CD4-positive, alpha-beta T cell treated with Interleukin-15 for 4 hours (primary cell): ENCODE measurements at places on chromosomes 3 and 15.

DNA sequence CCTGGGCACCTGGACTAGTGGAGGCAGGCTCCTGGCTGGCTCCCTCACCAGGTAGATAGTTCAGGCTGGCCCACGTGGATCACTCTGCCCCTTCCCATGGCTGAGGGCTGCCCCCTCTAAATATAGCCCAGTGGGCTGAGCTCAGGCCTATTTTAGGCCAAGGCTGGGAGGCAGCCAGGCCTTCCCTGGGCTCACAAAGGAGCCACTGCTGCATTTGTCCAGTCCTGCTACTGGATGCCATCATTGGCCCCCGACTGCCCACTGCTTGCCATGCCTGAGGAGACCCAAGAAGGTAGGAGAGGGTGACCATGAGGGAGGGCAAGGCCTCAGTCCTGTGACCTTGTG is at the start of gene LSMEM2:
LSMEM2 (plus strand) TSS at position 208 of the 345 bp plus-strand sequence; CDS start at position 235, 27 bp downstream.
- no peak for DNase-seq

- no peak for DNase-seq
These were observed 156.2 kb downstream of the FGF12 start for GRCh38 chr3:192570821-192571791.

GRCh38 chr3:176032043-176032442 is 1165.2 kb downstream of the TBL1XR1 start:
- DNase-seq = no peak

DNA sequence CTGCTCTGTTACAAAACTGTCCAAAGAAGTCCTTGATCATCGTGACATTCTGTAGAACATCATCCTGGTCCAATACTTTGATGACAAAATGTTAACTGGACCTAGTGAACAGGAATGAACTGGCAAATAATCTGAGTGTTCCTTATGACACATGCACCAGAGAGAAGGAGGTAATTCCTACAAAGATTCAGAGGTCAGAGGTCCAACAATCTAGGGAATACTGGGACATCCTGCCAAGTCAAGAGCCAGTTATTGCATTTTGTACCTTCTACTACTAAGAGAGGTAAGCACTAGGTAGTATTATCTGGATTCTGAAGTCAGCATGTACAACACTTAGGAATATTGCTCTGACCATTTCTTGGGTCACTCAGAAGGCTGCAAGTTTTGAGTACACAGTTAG is 20.8 kb downstream of the LZTFL1 start:
- no peak for DNase-seq

DNA sequence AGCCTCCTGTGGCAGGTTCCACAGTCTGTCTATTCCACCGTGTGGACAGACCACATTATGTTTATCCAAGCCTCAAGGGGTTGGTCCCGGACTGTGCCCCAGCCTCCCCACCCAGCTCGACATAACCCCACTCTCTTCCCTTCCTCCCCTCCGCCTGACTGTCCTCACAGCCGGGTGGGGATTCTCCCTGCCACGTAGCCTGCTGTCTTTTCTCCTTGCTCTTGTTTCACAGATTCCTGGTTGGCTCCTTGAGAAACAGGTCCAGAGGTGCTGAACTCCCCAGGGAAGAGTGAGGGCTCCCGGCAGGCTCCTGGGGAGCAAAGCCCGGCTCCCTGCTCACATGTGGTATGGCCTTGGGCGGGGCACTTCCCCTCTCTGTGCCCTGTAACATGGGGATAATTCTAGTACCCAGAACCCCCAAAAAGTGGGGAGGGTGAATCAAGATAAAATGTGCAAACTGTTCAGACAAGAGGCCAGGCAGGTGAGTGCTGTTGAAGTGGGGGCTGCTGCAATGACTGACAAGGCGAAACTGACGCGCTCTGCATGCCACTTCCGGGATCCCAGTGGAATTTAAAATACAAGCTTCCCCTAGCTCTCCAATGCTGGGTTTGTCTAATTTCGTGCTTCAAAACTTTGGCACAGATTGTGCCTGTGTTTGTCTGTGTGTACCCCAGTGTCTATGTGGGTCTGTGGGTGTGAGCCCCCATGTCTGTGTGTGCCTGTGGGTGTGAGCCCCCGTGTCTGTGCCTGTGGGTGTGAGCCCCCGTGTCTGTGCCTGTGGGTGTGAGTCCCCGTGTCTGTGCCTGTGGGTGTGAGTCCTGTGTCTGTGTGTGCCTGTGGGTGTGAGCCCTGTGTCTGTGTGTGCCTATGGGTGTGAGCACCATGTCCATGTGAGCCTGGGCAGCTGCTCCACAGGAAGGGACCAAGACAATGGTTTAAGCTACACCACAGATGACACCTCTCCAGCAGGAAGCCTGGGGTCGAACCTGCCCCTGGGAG is 160.6 kb upstream of the IQSEC1 start:
- DNase-seq = peak; percentile 13

DNA sequence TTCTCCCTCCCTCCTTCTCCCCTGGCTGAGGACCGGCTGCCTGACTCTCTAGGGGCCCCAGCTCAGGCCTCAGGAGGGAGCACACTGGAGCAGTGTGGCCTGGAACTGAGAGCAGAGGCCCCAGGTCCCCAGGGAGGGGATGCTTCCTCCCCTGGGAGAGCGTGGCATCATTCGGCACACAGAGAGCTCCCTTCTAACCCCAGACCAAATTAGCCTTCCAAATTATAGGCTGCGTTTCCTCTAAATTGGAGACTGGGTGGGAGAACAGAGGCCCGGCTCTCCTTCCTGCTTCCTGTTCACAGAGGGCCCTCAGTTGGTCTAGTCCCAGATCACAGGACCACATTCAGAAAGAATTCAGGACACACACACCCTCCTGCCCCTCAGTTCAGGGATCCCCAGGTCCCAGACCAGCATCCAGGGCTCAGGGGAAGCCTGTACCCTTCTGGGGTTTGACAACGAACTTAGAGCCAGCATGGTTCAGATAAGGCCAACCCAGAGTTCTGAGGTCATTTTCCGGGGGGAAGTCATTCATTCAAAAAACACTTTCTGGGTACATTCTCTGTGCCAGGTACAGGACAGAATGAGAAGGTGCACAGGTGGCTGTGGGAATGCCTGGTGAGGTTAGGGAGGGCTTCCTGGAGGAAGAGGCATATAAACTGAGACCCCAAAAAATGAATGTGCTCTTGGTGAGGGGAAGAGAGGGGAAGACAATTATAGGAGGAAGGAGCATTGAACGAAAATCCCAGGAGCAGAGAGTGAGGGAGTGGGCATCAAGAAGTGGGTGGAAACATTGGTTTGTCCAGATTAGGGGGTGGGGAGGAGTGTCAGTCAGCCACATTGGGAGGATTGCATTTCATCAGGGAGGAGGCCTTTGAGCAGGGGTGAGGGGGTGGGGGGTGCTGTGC is 28.4 kb upstream of the RPL29 start:
- DNase-seq = no peak

- peak; percentile 12 for DNase-seq
These were observed 3.7 kb downstream of the PBRM1 start for GRCh38 chr3:52682016-52682415.

- no peak for DNase-seq
These were observed 87.6 kb upstream of the SOX2 start for GRCh38 chr3:181623924-181624694.

GRCh38 chr3:12458901-12459300 is 25.4 kb upstream of the TSEN2 start:
- no peak for DNase-seq

- DNase-seq = peak; percentile 45
These were observed 198.6 kb upstream of the SLC2A2 start for GRCh38 chr3:171225165-171225564.

- no peak for DNase-seq
These were observed 132.3 kb upstream of the ANKRD28 start for GRCh38 chr3:15929944-15930571.

DNA sequence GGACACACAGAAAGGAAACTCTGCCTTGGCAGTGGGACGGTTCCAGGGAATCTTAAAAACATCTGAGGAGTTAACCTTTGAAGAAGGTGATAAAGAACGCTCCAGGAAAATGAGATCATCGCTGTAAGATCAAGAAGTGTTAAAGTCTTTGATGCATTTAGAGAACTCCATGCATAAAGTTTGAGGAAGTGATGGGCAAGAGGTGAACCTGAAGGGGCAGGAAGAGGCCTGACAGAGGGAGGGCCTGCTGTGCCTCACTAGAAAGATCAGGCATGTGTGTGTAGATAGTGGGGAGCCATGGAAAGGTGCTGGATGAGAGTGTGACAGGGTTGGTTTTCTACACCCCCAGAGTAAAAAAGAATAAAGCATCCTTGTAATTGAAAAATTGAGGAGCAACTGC is 889.2 kb downstream of the MCTP2 start:
- DNase-seq = no peak

- DNase-seq = no peak
These were observed 487.5 kb upstream of the KCNMB2 start for GRCh38 chr3:178048768-178049167.

- peak; percentile 9 for DNase-seq
These were observed 113.4 kb upstream of the LRRFIP2 start for GRCh38 chr3:37287776-37288175.

GRCh38 chr3:29171043-29171990 is 109.6 kb upstream of the RBMS3 start:
- DNase-seq = no peak

DNA sequence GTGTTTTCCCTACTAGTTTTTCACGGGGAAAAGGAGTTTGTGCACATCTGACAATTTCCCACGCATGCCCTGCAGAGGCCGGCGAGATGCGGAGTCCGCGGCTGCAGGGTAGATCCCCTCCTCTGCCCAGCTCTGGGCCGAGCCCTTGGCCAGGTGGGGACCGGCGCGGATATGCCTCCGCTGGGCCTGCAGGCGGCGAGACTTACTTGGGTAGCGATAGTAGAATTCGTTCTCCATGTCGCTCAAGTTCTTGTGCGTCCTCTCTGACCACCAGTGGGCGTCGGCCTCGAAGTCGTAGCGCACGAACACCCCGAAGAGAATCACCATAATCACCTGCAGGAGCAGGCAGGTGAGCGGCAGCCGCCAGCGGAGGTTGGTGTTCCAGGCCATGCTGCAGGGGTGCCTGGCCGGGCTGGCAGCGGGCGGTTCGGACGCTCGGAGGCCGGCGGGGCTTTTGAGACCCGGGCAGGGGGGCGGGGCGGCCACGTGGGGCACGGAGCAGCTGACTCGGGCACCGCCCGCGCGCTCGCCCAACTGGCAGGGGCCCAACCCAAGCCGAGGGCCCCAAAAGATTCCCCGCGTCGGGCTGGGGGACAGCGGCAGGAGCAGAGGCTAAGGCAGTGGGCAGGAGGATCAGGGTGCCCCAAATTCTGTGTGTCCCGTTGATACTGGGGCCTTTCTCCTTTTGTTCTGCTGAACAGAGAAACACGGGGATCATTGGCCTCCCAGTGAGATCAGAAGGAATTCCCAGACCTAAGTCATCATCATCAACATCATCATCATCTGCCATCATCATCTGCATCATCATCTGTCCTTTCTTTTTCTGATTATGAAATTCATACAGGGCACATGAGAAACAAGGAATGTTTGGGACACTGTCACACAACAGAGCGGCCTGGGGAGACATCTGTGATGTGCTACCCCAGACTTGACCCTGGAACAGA is at the start of gene RHCG:
RHCG (minus strand) TSS at position 429 of the 944 bp plus-strand sequence; CDS start at position 390, 39 bp downstream.
- DNase-seq = no peak

- DNase-seq = no peak
These were observed 11.6 kb upstream of the SSUH2 start for GRCh38 chr3:8656240-8656639.

GRCh38 chr15:92870010-92870591 is 30.0 kb upstream of the CHD2 start:
- no peak for DNase-seq

DNA sequence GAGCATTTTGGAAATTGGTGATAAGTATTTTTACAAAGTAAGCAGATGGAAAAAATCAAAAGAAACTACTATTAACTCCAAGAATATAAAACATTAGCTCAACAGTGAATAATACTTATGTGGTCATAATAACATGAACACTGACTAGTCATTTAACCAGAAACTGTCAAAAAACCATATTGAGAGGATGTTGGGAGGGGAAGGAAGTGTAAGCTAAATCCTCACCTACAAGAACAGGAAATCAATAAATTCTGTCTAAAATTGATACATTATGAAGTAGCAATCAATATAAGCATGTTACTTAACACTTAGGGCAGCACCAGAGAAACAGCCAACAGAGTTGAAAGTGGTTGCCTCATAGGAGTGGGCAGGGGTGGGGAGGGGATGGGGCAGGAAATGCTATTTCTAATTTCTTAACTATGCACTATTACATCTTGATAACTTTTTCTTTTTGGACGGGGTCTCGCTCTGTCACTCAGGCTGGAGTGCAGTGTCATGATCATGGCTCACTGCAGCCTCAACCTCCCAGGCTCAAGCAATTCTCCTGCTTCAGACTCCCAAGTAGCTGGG is 41.7 kb downstream of the CCR3 start:
- DNase-seq = peak; percentile 59

DNA sequence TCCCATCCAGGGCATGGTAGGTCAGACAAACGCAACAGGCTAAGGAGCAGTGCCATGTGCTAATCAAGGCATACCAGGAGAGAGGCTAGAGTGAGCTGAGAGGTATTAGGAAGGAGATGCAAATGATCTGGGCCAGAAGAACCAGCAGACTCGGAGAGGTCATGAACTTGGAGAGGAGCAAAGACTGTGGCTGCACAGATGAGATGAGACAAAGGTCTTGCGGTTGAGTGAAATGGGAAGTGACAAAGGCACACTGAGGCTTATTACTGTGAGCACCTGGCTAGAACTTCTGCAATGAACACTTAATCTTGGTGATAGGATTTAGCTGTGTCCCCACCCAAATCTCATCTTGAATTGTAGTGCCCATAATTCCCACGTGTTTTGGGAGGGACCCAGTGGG is 380.2 kb downstream of the ULK4 start:
- DNase-seq = no peak

- DNase-seq = no peak
These were observed 58.5 kb downstream of the MBNL1 start for GRCh38 chr3:152327203-152327602.
